ENCODE measurements at places on chromosomes 6 and 20.

GRCh38 chr20:49386848-49387580 is 95.5 kb downstream of the KCNB1 start:
- no peak for DNase-seq

DNA sequence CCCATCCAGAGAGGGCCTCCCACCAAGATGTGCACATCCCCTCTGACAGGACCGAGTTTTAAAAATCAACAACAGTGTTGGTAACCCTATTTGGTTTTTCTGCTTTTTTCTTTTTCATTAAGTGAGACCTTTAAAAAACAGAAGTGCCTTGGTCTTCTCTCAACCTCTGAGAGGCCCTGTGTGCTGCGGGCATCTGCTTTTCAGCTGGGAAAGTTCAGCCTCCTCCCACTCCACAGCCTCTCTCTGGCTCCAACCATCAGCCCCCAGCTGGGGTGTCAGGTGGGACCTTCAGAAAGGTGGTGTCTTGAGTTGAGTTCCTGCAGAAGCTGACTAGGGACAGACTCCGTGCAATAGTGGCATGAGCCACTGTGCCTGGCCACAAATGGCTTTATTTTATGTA is 64.6 kb upstream of the ZMYND8 start:
- no peak for DNase-seq

DNA sequence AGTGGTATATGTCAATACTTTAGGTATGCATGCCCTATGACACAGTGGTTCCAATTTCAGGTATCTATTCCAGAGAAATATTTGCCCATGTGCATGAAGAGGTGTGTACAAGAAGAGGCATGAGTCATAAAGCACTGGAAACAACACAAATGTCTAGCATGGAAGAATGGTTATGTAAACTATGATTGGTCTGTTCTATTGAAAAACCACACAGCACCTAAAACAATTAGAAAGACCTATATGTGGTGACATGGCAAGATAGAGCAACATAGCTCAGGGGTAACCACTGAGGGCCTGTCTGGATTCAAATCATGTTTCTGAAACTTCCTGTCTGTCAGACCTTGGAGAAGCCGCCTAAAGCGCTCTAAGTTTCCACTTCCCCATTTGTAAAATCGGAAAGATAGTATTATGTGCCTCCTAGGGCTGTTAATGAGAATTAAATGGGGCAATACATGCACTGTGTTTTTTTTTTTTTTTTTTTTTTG is 76.0 kb upstream of the SHLD1 start:
- DNase-seq: no peak

DNA sequence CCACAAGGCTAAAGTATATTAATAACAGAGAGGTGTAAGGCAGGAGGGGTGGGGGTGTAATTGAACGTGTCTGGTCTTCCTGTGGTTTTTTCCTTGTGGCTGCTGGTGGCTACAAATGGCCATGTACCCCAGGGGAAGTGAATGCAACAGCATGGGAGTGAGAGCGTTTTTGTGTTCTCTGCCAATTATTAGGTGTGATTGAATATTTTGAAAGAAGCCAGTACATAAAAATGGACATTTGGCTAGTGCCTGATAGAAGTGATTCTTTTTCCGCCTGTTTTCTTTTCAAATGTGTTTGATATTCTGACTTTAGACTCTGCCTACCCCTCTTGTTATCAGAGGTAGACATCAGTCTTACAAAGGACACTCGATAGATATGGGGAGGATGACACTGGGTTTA is 141.3 kb downstream of the PRL start:
- no peak for DNase-seq
